ENCODE measurements at places on chromosomes 16 and 17.

DNA sequence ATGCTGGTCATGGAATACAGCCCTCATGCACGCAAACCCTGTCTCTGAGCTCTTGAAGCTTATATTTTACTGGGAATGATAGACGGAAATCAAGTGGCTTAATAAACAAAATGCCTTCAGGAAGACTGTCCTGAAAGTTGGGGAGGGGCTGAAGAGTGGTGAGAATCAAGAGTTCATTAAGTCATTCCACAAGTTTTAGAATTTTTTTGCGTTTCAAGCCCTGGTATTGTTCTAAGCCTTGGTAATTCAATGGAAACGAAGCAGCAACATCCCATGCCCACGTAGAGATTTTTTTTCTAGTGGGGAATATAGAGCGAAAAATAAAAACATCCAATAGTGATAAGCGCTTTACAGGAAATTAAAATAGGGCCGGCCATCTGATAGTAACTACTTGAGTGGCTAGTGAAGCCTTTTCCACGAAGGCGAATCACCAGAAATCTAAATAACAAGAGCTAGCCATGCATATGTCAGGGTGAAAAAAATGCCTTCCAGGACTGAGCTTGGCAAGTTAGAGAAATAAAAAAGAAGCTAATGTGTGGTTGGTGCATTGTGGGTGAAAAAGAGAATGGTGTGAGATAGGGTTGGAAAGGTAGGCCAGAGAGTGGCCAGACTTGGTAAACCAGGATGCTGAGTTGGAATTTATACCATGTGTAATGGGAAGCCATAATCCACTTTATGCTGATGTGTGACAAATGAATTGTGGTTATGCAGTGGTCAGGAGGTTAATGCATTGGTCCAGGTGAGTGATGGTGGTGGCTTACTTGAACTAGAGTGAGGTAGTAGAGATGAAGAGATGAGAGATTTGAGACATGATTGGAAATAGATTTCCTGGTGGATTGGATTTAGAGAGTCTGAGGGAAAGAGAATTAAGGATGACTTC lies 772 bp downstream of the PFAS start:
- DNase-seq, result no peak

GRCh38 chr16:86965840-86966550 lies 351.2 kb downstream of the C16orf95 start:
- DNase-seq, result no peak

DNA sequence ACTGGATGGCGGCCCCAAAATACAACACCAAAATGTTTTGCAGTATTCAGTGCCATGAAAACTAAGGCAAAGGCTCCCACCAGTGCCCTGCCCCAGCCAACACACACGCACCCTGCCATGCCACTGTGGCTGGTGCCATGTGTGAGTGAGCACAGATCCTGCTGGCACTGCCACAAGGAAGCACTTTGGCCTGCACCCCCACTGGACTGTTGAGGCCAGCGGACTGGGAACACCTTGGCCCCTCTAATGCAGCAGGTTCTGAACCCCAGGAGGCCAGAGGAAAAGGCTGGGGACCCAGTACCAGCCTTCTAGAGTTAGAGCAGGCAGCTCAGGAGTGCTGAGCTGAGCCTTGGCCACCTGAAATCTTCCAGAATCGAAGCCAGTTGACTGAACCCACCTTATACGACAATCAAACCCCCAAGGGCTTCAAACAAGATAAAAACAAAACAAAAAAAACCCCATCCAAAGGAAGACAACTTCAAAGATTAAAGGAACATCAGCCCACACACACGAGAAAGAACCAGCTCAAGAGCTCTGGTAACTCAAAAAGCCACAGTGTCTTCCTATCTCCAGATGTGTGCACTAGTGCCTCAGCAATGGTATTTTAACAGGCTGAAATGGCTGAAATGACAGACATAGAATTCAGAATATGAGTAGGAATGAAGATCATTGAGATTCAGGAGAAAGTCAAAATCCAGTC lies 21.5 kb downstream of the NLRP1 start:
- no peak for DNase-seq

- no peak for DNase-seq
Observed at GRCh38 chr16:90034504-90034903, 15.2 kb upstream of the DBNDD1 start.

GRCh38 chr16:89094252-89094879 lies 714 bp downstream of the ACSF3 start:
- no peak for DNase-seq

DNA sequence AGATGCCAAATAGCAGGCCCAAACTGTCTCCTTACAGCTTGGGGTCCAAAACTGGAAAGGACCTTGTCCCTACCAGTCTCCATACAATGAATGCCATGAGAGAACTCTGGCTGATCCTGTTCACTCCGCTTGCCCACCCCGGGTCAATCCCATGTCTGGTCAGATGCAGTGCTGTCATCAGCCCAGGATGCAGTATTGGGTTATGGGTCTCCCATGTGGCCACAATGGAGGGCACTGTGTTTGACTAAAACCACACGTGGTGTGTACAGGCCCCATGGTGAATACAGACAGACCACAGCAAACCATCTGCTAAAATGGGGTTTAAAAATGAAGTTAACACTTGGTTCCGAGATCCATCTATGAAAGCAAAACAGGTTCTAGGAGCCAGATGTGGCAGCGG lies 20.4 kb downstream of the TRIM16 start:
- no peak for DNase-seq

DNA sequence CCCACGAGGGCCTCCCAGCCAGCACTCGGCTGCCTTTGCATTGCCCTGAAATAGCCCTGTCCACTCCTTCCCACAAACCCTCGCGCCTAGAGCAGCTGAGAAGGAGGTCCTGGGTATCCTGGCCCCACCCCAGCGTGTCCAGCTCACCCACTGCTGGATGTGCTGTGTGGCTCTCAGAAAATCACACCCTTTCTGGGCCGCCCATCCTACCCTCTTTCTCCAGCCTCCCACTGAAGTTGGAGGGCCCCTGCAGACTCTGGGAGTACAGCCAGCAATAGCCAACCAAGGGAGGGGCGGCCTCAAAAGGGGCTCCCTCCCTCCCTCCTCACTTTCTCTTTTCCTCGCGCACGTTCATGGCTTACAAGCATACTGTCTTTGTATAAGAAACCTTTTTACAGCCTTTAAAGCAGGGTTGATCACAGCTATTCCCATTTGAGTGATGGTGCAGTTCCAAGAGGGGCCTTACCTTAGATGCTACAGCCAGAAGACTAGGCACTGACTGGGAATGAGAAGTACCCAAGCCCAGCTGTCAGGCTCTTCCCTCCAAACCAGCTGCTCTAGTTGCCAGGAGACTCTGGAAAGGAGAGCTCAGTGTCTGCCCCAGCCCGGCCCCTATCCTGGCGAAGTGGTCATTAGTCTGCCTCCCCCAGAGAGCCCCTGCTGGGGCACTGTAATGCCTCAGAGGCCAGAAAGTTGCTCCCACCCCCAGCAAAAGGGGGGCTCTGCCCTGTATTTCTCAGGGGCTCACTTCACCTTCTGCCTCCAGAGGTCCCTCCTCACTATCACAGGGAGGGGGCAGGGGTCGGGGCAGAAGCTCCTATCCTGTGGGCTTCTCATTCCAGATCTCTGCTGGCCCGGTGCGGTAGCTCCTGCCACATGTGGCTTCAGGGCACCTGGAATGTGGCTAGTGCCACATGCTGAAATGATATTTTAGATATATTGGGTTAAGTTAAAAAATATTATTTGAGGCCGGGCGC lies 38.1 kb downstream of the DCAKD start:
- no peak for DNase-seq

GRCh38 chr17:45912319-45912718 lies 18.0 kb downstream of the MAPT start:
- no peak for DNase-seq

DNA sequence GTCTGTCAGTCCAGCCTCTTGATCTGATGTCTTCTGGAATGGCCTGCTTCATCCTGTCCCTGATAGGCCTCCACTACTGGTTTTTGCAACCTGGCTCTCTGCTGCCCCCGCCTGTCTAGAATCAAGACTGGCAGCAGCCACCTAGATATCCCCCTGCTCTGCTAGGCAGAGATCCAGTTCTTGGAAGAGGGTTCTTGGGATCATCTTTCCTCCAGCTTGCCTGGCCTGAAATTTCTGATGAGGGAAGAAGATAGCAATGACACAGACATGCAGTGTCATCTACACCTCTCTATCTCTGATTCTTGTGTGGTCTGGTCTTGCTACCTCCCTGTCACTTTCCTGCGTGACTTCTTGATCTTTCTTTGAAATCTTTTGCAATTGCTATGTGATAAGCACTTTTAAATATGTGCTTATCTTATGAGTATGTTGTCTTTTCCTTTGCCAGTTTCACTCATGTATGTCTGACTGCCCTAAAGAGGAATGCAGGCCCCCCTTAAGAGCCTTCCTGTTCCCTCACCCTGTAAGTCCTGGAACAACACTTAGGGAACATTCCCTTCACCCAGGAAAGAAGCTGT lies 20.3 kb upstream of the NFATC3 start:
- peak; percentile 50 for DNase-seq
